Kidney (tissue), 22 donors: ENCODE measurements at places on chromosomes 6 and 20. TPM values are rescaled to one million over a fixed set of nuclear protein-coding genes. Genes with fewer than 3 reads are reported as not detected.

Gene SLC32A1
- polyA plus RNA-seq, result not detected

Gene KCNS1
- polyA plus RNA-seq, result 0.19 TPM

Gene SLC13A3
- 241 TPM for polyA plus RNA-seq

DNA sequence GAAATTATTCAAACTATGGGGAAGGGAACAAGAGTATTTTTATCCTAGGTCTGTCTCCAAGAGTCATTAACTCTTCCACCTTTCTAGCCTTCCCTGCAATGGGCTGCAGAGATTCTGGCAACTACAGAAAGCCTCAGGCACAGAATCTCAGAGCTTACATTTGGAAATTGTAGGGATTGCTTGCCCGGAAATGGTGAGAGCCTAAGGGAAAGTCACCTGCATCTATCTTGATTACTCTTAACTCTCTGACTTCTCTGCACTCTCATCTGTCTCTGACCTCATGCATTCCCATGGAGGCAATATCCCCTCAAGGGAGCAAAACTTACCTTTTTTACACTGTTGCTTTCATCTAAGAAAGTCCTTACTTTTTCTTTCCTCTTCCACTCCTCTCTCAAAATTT lies 513.2 kb upstream of the MARCKS start:
- DNase-seq, result no peak

- no peak for DNase-seq
Measured at GRCh38 chr6:2714111-2714895, 36.4 kb downstream of the MYLK4 start.
